ENCODE measurements at places on chromosomes 12 and 14. TPM values are rescaled to one million over a fixed set of nuclear protein-coding genes. Genes with fewer than 3 reads are reported as not detected.

GRCh38 chr12:21773263-21773741 is 1.2 kb downstream of the KCNJ8 start:
- H3K36me3 ChIP-seq, result no peaks in the 10 kb centered on the region
- no peak overlapping the region for H3K27ac ChIP-seq
- DNase-seq, result peak; percentile 72
- peak overlapping the region; percentile 71 for H3K4me3 ChIP-seq
- peaks cover 16% of the 10 kb centered on the region for H3K27me3 ChIP-seq
- H3K4me1 ChIP-seq, result no peaks in the 10 kb centered on the region

DNA sequence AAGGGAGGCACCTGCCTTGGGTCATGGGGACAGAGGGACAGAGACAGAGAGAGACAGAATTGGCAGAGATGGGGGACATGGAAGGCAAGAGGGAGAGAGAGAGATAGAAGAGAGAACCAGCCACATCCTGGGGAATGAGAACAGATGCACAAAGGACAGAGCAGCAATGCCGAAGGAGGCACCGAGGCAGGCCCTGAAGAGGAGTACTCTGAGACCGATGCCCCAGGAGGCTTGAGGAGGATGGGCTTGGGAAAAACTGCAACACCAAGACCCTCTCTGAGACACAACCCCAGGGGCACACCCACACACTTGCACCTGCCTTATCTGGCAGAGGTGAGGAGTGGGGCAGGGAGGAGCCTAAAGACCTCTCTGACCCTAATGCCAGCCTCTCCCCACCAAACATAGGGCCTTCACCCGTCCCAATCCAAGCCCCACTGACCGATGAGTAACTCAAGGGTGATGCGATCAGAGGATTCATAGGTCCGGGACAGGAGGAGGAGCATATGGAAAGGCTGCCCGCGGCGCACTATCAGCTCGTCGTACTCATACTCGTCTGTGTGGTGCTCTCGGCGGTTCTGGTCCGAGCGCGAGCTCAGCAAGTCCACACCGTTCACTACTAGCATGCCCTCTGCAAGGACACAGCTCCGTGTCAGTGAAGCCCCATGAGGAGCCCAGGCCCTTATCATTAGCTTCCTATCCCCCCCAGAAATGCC is 1.6 kb downstream of the TGM1 start:
- no peak for DNase-seq
- no peak overlapping the region for H3K27ac ChIP-seq
- H3K4me1 ChIP-seq, result no peaks in the 10 kb centered on the region
- H3K36me3 ChIP-seq, result peaks cover 12% of the 10 kb centered on the region
- H3K27me3 ChIP-seq, result no peaks in the 10 kb centered on the region
- H3K4me3 ChIP-seq, result no peak overlapping the region

DNA sequence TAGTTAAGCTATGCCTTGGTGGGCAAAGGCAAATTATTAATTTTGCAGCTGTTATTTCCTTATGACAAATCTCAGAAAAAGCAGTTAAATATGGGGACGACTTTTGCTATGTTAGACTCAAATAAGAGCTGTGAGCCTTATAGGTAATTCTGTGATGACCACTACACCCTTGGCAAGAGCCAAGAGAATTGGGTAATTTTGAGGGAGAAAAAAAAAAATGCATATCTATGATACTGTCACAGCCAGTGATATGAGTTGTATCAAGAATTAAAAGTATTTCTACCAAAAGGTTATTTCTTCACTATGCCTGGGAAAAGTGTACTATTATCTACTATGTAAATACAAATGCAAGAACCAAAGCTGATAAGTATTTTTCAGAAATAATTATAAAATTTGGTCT is 43.9 kb downstream of the SCAF11 start:
- H3K4me1 ChIP-seq, result no peaks in the 10 kb centered on the region
- H3K27me3 ChIP-seq, result no peaks in the 10 kb centered on the region
- H3K4me3 ChIP-seq, result no peak overlapping the region

DNA sequence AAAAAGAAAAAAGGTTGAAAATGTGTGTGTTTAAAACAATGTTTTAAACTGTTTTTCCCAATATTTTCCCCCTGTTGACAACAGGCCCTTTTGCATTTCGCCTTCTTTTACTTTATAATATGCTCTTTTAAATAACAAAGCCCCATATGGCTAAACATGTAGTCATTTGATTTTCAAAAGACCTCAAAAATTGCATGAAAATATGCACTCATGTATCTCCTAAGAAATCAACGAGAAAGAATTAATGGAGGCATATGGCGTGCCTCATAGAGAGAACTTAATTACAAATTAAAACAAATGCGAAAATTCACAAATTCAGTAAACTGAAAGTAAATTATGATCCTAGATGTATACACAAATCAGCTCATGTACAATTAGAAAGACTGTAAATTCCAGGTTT is 202.6 kb upstream of the FOXN3 start:
- no peak for DNase-seq
- peaks cover 28% of the 10 kb centered on the region for H3K4me1 ChIP-seq
- no peaks in the 10 kb centered on the region for H3K27me3 ChIP-seq
- peak overlapping the region; percentile 80 for H3K4me3 ChIP-seq
- peak overlapping the region; percentile 80 for H3K27ac ChIP-seq
- H3K36me3 ChIP-seq, result no peaks in the 10 kb centered on the region

DNA sequence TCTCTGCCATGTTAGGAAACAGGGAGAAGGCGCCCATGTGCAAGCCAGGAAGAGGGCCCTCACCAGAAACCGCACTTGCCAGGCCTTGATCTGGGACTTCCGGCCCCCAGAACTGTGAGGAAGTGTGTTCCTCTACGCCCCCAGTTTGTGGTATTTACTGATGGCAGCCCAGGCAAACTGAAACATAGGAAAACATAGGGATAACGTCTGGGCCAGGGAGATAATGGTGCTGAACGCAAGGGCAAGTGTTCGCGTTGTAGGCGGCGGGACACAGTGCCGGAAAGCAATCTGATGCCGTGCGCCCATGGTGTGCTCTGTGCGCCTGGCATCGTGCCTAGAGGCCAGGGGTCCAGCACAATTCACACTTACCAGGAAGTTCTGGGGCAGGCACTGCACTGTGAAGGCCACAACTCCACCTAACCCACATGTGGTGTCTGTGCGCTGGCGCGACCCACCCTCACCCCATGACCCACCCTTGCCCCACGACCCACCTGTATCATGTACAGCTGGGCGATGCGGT is 53.6 kb downstream of the ARL6IP4 start:
- H3K27me3 ChIP-seq, result no peaks in the 10 kb centered on the region
- DNase-seq, result no peak
- H3K4me3 ChIP-seq, result no peak overlapping the region
- H3K27ac ChIP-seq, result no peak overlapping the region

DNA sequence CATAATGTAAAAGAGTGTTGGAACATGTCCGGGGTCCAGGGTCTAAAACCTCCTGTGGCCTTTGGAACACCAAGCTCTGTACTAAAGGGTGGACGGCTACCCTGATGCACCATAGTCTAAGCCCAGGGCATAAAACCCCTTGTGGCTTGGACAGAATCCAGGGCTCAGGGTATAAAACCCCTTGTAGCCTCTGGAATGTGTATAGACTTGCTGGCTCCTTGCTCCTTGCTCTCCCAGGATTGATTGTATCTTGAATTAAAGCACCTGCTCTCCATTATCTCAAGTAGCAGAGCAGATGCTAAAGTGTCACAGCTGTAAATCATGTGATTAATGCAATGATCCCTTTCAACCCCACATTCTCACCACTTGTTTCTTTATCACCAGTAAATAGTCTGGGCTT is 556.5 kb downstream of the LRFN5 start:
- H3K4me3 ChIP-seq, result no peak overlapping the region
- no peak overlapping the region for H3K27ac ChIP-seq
- no peaks in the 10 kb centered on the region for H3K36me3 ChIP-seq

DNA sequence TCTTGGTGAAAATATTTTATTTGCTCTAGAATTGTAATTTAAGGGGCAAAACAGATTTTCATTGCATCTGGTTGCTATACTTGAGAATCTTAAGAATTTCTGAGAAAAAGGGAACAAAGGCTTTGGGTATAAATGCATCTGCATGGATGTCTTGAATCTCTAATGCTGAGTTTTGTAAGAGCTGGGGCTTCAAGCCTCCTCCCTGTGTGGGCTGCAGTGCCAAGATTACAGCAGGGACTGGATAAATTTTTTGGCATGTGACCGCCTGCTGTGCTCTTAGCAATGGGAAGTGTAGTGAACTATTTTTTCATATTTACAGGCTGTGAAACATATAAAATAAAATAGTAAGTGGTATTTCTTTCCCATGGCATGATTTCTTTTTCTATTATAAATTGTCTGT is 70.0 kb downstream of the SLC38A6 start:
- H3K27ac ChIP-seq, result no peak overlapping the region
- H3K36me3 ChIP-seq, result peaks cover 6% of the 10 kb centered on the region
- H3K4me1 ChIP-seq, result no peaks in the 10 kb centered on the region
- H3K27me3 ChIP-seq, result no peaks in the 10 kb centered on the region

- H3K36me3 ChIP-seq, result no peaks in the 10 kb centered on the region
- H3K4me1 ChIP-seq, result no peaks in the 10 kb centered on the region
- H3K4me3 ChIP-seq, result no peak overlapping the region
- no peaks in the 10 kb centered on the region for H3K27me3 ChIP-seq
- no peak overlapping the region for H3K27ac ChIP-seq
Observed at GRCh38 chr14:43249591-43249990, 1257.5 kb downstream of the FSCB start.

DNA sequence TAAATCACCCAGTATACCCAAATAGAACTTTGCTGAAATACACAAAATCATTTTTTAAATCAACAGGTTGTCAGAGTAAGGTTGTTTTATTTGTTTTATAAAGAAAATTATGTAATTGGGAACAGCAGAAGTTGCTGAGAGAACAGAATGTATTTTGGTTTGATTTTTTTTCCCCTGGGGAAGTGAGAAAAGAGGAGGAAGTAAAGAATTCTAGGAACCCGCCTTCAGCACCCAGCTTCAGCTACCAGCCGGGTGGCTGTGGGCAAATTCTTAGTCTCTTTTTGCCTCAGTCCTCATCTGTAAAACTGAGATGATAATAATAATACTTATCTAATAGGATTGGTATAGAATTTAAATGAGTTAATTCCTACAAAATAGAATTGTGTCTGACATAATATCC is 119.4 kb downstream of the SRGAP1 start:
- no peak for DNase-seq
- no peak overlapping the region for H3K4me3 ChIP-seq
- peaks cover 2% of the 10 kb centered on the region for H3K27me3 ChIP-seq
- H3K36me3 ChIP-seq, result no peaks in the 10 kb centered on the region
- no peaks in the 10 kb centered on the region for H3K4me1 ChIP-seq

GRCh38 chr12:77152623-77153193 is 87.3 kb upstream of the E2F7 start:
- no peak overlapping the region for H3K27ac ChIP-seq
- H3K4me1 ChIP-seq, result no peaks in the 10 kb centered on the region
- no peak for DNase-seq
- H3K4me3 ChIP-seq, result no peak overlapping the region
- H3K27me3 ChIP-seq, result no peaks in the 10 kb centered on the region
- H3K36me3 ChIP-seq, result no peaks in the 10 kb centered on the region

- no peak overlapping the region for H3K4me3 ChIP-seq
- no peaks in the 10 kb centered on the region for H3K27me3 ChIP-seq
- DNase-seq, result peak; percentile 92
- H3K36me3 ChIP-seq, result no peaks in the 10 kb centered on the region
Observed at GRCh38 chr14:21092273-21093011, 6.0 kb downstream of the ZNF219 start.

DNA sequence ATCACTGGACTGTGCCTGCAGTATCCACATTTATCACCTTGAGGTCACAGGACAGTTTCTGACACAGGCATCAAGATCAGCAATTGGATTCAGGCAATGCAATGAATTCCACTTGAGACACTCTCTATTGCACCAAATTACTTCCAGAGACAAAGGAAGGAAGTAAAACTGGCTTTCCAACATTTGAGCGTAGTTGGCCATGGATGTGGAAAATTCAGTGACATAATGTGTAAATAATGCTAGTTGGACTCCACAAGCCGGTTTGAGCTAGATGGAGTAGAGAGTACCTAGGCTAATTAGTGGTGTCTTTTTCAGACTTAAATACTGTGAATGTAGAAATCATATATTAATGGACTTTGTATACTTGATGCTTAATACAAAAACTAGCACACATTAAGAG is 168.3 kb upstream of the SYT1 start:
- no peaks in the 10 kb centered on the region for H3K36me3 ChIP-seq
- no peak overlapping the region for H3K4me3 ChIP-seq
- no peaks in the 10 kb centered on the region for H3K27me3 ChIP-seq
- no peak for DNase-seq
- H3K4me1 ChIP-seq, result no peaks in the 10 kb centered on the region

DNA sequence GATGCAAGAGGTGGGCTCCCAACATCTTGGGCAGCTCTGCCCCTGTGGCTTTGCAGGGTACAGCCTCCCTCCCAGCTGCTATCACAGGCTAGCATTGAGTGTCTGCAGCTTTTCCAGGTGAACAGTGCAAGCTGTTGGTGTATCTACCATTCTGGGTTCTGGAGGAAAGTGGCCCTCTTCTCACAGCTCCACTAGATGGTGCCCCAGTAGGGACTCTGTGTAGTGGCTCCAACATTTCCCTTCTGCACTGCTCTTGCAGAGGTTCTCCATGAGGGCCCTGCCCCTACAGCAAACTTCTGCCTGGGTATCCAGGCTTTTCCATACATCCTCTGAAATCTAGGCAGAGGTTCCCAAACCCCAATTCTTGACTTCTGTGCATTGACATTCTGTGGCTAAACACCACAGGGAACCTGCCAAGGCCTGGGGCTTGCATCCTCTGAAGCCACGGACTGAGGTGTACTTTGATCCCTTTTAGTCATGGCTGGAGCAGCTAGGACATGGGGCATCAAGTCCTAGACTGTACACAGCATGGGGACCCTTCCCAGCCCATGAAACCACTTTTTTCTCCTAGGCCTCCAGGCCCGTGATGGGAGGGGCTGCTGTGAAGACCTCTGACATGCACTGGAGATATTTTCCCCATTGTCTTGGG is 24.0 kb upstream of the SLC38A1 start:
- H3K4me1 ChIP-seq, result no peaks in the 10 kb centered on the region
- no peaks in the 10 kb centered on the region for H3K36me3 ChIP-seq
- H3K27ac ChIP-seq, result no peak overlapping the region
- DNase-seq, result no peak
- H3K27me3 ChIP-seq, result no peaks in the 10 kb centered on the region

DNA sequence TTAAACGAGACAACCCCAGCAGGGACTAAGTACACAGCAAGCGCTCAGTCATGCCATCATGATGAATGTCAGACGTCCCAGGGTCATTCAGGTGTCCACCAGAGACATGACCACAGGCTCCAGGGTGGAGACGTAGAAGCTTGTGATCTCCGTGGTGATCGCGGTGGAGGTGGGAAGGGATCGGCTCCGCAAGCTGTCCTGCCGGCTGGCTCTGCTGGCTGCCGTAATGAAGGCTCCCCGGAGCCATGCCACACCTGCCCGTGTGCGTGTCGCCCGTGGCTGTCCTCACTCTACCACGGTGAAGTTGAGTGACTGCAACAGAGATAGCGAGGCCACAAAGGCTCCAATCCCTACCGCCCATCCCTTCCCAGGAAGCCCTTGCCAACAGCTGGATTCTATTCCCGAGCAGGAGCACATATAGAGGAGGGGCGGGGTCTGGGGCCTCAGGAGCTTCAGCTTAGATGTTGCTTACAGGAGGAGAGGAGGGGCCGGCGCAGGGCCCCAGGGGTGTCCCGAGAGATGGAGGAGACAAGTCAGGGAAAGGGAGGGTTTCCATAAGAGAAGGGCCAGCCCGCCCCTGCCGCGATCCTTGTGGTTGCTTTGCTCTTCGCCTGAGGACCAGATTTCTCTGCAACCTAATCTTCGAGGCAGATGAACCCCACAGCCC is 332.6 kb upstream of the SFSWAP start:
- H3K36me3 ChIP-seq, result no peaks in the 10 kb centered on the region
- peaks cover 9% of the 10 kb centered on the region for H3K27me3 ChIP-seq
- DNase-seq, result no peak
- no peak overlapping the region for H3K4me3 ChIP-seq

The PTPN21 gene
- total RNA-seq, result 27.3 TPM

The RARG gene
- total RNA-seq, result 6.1 TPM

The WIF1 gene
- total RNA-seq, result not detected

The TAS2R31 gene
- 0.36 TPM for total RNA-seq

The DACT1 gene
- 0.67 TPM for total RNA-seq

The NTS gene
- not detected for total RNA-seq

The RDH16 gene
- total RNA-seq, result 0.49 TPM

The CLEC14A gene
- 19.6 TPM for total RNA-seq

Data from psoas muscle (tissue), 8 donors.